ENCODE measurements at places on chromosomes 7 and 10. TPM values are rescaled to one million over a fixed set of nuclear protein-coding genes. Genes with fewer than 3 reads are reported as not detected.
A peak's percentile ranks its signal among the peaks of the same experiment; 100 is the strongest.

- peak; percentile 84 for DNase-seq
Measured at GRCh38 chr10:30529373-30529998, 95.5 kb downstream of the MAP3K8 start.

GRCh38 chr7:137934941-137935883 lies 66.7 kb downstream of the CREB3L2 start:
- DNase-seq = no peak

- DNase-seq = no peak
Measured at GRCh38 chr10:116307455-116307854, 16.8 kb upstream of the CCDC172 start.

DNA sequence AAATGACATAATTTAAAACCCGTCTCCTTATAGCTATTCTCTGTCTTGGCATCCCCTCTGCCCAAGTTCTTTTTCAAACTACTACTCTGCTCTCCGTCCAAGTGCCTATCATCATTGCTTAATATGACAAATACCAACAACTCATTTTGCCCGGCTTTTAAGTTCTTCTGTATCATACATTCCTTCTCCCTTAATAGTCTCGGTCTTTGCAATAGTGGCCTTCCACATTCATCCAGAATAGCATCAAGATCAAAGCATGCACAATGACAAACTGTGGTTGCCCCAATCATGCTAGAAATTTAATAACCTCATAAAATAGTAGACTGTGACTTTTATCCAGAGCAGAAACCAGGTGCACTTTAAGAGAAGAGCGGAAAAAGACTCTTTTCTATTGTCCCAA lies 198.9 kb downstream of the ETV1 start:
- DNase-seq = no peak

DNA sequence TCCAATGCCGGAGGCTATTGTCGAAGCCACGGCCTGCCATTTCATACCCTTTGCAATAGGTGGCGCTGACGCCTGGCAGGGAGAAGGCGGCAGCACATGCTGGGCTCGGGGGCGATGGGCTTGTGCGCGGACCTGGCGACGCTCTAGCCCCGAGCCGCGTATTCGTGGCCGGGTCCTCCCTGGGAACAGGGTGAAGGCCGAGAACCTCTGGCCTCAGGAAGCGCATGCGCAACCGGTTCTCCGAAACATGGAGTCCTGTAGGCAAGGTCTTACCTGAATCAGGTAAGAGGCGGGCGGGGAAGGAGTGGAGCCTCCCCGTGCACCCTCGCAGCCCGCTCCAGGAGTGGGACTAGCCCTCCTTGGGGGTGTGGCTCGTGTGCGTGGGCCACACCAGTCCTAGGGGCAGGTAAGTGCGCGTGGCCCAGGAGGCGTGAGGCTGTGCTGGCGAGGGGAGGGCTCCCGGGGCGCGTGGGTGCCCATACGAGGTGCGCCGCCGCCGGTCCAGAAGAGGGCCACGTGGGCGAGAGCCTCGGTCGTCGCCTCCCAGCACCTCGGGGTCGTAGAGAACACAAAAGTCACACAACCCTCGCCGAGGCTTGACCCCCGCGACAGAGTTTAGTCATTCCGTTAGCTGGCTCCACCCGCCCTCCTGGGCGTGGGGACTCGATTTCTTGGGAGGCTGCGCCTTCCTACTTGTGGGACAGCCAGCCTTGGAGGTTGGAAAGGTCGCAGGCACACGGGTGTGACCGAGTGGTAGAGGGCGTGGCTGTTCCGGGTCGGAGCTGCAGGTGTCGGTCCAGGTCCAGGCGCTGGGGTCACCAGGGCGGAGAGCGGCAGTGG lies 5.6 kb upstream of the MEST start:
- DNase-seq = peak; percentile 79

AKR1C3 gene
- 36.2 TPM for total RNA-seq

DNA sequence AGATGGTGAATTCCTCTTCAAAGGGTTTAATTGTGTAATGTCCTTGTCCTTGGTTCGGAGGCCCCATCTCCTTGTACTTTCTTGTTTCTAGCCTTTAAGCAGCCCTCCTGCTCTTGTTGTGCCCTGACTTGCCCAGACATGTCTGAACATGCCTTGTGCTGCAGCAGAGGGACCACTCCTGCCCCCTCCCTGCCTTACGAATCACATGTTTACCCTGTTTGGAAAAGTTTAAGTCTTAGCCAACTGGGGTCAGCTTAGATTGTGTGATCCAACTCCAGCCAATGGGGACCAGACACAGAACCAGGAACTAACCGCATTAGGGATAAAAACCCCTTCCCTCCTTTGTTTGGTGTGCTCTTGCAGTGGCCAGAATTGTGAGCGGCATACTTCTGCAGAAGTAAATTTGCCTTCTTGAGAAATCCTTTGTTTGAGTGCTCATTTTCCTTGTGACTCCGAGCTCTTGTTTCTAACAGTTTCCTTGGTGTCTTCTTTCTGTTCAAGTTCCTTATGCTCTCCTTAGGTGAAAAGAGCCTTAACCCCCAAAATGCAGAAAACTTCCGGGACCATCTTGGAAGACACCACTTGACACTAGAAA lies 29.4 kb downstream of the CLRN3 start:
- no peak for DNase-seq

FAM13C gene
- total RNA-seq = 8.1 TPM

GRCh38 chr7:144907577-144907976 lies 71.7 kb upstream of the TPK1 start:
- no peak for DNase-seq

DNA sequence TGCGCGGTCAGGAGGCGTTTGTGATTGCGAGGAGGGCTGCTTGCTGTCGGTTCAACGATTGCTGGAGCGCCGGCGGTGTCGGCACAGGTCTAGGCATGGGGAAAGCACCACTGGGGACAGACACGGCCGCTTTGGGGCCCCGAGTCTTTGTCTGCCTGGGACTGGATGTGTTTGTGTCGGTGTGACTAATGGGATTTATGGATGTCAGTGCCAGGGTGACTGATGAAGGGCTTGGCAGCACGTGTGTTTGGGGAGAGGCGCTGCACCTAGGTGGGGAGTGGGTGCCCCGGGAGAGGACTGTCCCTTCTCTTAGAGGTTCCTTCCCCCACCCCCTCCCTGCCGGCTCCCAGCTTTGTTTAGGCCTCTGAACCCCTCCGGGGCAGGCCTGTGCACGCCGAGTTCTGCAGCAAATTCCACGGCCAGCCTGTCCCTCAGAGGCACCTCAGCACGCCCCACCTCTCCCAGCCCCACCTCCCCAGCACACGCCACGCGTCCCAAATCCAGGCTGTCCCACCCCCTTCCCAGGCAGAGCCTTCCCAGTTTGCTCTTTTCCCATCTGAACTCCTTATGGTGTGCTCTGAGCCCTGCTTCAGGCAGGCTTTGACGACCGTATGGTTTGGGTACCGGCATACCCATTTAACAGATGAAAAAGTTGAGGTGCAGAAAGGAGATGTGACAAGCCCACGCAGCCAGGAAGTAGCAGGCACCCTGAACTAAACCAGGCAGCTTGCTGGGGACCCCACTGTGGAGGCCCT lies 6.4 kb upstream of the TNRC18 start:
- no peak for DNase-seq

- DNase-seq = no peak
Measured at GRCh38 chr7:2253021-2253420, 11.0 kb downstream of the NUDT1 start.

TRIL gene
- 1.0 TPM for total RNA-seq

NUDT13 gene
- 1.1 TPM for total RNA-seq

- DNase-seq = no peak
Measured at GRCh38 chr10:5625992-5626777, 40.2 kb downstream of the ASB13 start.

BNIP3 gene
- total RNA-seq = 32.7 TPM

- DNase-seq = no peak
Measured at GRCh38 chr10:78672918-78673317, 395.8 kb upstream of the ZMIZ1 start.

- no peak for DNase-seq
Measured at GRCh38 chr7:67413670-67414069, 417.0 kb downstream of the TYW1 start.

MLXIPL gene
- 2.0 TPM for total RNA-seq

DNA sequence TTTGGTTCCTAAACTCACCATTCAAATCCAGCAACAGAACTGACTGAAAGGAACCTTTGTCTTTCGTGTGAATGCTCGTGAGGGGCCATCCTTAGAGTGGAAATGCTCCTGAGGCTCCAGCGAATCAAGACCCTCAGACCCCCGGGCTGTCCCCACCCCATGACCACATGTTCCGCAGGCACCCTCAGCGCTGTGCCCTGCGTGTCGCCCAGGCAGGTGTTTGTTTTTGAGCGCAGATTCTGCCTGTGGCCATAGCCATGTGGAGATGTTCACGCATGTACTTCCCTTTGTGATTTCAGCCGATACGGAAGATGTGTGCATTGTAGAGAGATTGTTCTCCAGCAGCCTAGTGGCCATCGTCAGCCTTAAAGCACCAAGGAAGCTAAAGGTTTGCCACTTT lies 24.2 kb downstream of the WIPI2 start:
- no peak for DNase-seq

DEPP1 gene
- 254 TPM for total RNA-seq

DNA sequence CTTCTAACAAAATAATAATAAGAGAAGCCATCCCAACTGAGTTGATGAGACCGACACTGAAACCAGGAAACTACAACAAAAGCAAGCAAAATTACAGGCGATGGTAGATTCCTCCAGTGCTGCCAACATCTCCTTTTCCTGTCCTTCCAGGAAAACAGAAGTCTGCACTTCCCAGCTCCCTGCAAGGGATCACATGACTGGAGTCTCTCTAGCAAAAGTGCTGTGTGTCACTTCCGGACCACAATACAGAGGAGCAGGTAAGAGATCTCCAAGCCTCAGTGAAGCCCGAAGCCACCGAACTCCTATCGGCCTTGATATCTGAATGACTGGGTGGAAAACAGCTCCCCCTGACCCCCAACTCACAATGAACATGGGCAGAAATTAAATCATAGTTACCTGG lies 63.2 kb downstream of the SMURF1 start:
- DNase-seq = no peak

GNAT3 gene
- not detected for total RNA-seq

DNA sequence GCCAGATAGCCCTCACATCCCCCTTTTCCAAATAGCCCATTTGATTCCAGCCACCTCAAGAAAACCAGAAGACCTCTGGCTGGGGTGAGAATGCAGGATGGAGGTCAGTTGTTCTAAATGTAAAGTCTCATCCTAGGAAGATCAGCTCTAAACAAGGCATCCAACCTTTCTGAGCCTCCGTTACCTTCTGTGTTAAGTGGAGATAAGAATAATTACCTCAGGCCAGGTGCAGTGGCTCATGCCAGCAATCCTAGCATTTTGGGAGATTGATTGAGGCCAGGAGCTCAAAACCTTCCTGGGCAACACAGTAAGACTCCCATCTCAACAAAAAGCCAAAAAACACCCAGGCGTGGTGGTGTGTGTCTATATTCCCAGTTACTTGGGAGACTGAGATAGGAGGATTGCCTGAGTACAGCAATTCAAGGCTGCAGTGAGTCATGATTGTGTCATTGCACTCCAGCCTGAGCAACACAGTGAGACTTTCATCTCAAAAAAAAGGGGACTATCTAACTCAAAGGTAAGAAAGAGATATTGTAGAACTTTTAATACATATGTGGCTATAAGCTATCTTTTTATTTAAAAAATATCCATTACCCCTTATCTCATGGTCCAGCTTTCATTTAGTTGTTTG lies 43.5 kb downstream of the PRTFDC1 start:
- DNase-seq = no peak

DNA sequence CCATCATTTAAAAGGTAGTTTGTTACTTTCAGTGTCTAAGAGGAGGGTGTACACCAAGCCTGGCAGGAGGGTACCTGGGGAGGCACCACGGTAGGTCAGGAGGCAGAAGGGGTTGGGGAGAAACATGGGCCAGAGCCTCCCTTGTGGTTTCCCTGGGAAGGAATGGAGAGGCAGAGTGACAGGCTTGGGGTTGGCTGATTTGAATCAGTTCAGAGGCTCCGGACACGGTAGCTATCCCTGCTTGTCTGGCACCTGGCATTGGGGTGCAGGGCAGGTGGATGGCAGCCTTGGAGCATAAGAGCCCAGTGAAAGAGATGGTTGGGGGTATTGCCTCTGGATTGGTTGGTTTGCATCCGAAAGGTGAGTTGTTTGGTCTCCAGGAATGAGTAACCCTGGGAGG lies 30.2 kb upstream of the PFKP start:
- no peak for DNase-seq

DNA sequence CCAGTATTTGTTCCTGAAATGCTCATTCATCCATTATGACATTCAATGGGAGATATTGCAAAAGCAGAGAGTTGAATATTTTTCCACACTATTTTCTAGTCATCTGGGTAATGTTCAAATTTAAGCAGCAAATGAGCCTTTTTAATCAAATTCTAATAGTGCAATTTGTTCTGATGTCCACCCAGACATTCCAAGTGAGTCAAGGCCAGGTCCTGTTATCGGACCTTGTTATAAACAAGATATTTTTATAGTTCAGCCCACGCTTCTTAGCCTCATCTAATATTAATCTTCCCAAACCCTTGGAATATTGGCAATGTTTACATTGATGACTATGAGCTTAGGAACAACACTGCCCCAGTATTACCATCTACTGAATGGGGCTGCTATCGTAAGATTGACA lies 500.1 kb upstream of the PHF14 start:
- DNase-seq = no peak

DNA sequence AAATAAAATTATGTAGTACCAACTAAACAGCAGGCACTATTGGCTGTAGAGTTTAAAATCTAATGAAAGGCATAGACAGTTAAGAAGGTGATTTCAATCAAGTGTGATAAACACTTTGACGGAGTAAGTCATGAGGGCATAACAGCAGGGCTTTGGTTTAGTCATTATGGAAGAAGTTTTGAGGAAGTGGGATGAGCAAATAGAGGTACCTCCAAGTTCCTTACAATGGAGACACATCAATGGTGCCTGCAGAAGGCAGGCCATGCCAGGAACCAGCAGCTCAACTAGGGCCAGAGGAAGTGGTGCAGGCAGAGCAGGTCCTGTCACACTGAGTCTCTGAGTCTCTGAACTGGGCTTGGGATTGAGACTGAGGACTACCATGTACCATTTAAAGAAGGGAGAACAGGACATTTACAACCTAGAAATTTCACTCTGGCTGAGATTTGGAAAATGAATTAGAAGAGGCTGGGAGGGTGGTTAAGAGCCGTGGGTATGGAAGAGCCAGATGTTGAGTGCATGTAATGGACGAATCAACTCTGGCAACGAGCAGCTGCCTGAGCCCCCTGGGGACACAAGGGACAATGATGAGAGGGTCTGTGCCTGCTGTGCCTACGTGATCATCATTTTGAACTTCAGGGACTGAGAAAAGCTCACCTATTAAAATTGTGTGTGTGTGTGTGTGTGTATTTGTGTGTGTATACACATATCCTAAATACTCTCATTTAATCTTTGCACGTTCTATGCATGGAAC lies 208.7 kb upstream of the POM121L12 start:
- DNase-seq = no peak

DNA sequence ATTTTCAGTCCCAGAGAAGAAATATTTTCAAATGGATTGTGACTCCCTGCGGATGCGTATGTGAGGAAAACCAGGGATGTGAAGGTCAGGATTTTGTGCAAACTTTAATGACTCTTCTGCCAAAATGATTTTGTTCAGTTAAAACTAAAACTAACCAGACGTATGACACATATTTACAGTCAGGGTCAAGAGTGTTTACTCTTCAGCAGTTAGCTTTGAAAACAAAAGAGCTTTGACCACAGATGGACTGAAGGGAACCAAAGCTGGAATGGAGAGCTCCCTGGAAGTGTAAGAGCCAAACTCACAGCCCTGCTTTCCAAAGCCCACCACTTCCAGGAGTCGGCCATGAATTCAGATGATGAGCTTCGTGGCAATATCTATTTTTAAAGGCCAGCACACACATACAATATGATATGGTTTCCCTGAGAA lies 15.5 kb downstream of the SVIL start:
- DNase-seq = no peak

- no peak for DNase-seq
Measured at GRCh38 chr10:101071885-101072433, 10.2 kb downstream of the KAZALD1 start.

GBX1 gene
- not detected for total RNA-seq

- no peak for DNase-seq
Measured at GRCh38 chr7:27746978-27747377, 7.0 kb downstream of the TAX1BP1 start.

Measured in aorta (tissue), 5 donors.